Colonic mucosa (tissue), 4 donors: ENCODE measurements at places on chromosomes 3 and 15. TPM values are rescaled to one million over a fixed set of nuclear protein-coding genes. Genes with fewer than 3 reads are reported as not detected.

DNA sequence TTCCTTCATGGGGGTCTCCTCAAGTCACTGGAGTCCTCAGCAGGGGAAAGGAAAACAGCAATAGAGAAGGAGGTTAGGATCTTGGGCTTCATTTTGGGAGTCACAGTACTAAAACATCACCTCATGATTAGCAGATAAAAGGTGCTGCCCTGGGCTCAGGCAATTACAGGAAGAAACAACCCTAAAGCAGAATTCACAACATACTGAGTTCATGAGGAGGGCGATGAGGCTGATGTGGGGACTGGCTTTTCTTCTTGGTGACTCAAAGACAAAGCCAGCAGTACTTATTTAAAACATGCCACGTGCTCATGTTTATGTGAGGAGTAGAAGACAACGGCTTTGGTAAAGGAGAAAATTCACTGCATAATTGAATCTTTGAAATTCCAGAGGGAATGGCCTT, 822.3 kb upstream of the CFAP20DC start:
- no peaks in the 10 kb centered on the region for H3K4me1 ChIP-seq
- H3K4me3 ChIP-seq = no peak overlapping the region
- H3K27me3 ChIP-seq = no peaks in the 10 kb centered on the region
- no peaks in the 10 kb centered on the region for H3K36me3 ChIP-seq

Gene AQR
- total RNA-seq = 26.5 TPM

- H3K4me3 ChIP-seq = no peak overlapping the region
- DNase-seq = no peak
- H3K27me3 ChIP-seq = no peaks in the 10 kb centered on the region
- H3K27ac ChIP-seq = no peak overlapping the region
- H3K4me1 ChIP-seq = peaks cover 14% of the 10 kb centered on the region
- H3K36me3 ChIP-seq = no peaks in the 10 kb centered on the region
Observed at GRCh38 chr3:149215515-149215914, 6.1 kb downstream of the CP start.

GRCh38 chr15:28902856-28903255, 17.1 kb downstream of the APBA2 start:
- no peaks in the 10 kb centered on the region for H3K36me3 ChIP-seq
- H3K27me3 ChIP-seq = no peaks in the 10 kb centered on the region
- no peak for DNase-seq
- H3K4me3 ChIP-seq = no peak overlapping the region
